GOT3 (cell line): ENCODE measurements at places on chromosomes 3 and 15.

- no peak for DNase-seq
Observed at GRCh38 chr3:158773166-158773565, 28.7 kb upstream of the MFSD1 start.

DNA sequence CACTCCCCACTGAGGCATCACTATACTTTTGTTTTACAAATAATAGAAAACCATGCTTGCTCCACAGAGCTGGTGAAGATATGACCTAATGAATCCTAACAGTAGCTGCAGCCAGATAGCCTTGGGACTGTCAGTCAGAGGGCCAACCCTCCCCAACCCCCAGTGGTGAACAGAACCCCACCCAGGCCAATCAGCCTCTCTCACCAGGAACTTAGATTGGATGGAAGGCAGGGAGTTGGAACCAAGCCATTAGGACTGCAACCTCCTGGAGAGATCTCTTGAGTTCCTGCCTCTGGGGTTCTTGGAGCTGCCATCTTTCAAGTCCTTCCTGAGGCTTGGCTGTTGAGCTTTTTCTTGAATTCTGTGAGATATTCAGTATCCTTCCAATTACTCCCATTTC lies 3.0 kb upstream of the MRPS22 start:
- no peak for DNase-seq

DNA sequence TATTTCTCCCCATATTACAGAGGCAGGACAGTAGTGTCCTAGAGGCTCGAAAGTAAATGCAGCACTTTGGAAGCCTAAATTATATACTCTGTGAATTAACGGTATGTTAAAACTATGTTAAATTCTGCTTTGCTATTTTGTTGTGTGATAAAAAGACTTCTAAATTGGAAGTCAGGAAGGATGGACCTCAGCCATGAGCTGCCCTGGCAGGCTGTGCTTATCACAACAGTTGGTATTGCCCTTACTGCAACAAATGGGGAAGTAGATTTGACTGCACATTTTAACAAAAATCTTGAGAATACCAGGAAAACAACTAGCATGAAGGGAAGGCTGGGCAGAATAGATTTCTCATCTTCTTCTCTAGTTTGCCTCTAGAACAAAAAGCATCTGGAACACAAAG lies 706.6 kb downstream of the SI start:
- no peak for DNase-seq

GRCh38 chr3:196707566-196707965 lies 4.5 kb downstream of the CEP19 start:
- no peak for DNase-seq

DNA sequence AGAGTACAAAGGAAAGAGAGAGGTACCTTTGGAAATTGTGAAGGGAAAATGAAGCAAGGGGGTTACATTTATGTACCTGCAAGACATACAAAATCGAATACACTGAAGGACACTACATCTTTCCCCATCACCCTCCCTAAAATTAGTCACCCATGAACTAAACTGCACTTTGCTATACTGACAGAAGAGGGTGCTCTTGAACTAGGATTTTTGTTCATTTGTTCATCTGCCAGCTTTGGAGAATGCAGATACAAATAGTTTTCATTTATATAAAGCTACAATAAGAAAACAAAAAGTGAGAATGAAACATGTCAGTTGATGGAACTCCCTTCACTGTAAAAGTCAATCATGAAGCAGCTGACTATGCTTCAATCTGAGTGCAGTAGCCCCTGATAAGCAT lies 55.7 kb downstream of the PCCB start:
- no peak for DNase-seq

GRCh38 chr3:138442433-138442832 lies 8.0 kb downstream of the ESYT3 start:
- DNase-seq = no peak

DNA sequence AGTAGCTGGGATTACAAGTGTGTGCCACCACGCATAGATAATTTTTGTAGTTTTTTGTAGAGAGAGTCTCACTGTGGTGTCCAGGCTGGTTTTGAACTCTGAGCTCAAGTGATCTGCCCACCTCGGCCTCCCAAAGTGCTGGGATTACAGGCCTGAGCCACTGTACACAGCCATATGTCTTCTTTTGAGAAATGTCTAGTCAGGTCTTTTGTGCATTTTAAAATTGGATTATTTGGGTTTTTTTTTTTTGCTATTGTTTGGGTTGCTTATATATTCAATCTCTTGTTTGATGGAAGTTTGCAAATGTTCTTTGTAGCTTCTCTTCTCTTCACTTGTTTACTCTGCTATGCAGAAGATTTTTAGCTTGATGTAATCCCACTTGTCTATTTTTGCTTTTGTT lies 6.2 kb upstream of the ARPP19 start:
- no peak for DNase-seq
